ENCODE measurements at places on chromosomes 7 and 10.

DNA sequence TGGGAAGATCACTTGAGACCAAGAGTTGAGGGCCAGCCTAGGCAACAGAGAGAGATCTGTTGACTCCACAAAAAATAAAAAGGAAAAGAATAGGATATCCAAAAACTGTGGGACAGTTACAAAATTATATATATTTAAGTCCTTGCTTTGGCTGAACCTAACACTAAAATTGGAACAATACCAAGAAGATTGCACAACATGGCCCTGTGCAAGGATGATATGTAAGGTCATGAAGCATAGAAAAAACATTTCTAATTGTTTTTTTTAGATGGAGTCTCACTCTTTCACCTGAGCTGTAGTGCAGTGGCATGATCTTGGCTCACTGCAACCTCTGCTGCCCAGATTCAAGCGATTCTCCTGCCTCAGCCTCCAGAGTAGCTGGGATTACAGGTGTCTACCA, 139.0 kb downstream of the TPST1 start:
- DNase-seq, result no peak

GRCh38 chr7:28041508-28042314, 138.9 kb downstream of the JAZF1 start:
- DNase-seq, result peak; percentile 96

- DNase-seq, result no peak
Measured at GRCh38 chr7:99461221-99461620, 4.7 kb downstream of the ATP5MF start.

- no peak for DNase-seq
Measured at GRCh38 chr10:13993673-13994089, 337.0 kb downstream of the FRMD4A start.

DNA sequence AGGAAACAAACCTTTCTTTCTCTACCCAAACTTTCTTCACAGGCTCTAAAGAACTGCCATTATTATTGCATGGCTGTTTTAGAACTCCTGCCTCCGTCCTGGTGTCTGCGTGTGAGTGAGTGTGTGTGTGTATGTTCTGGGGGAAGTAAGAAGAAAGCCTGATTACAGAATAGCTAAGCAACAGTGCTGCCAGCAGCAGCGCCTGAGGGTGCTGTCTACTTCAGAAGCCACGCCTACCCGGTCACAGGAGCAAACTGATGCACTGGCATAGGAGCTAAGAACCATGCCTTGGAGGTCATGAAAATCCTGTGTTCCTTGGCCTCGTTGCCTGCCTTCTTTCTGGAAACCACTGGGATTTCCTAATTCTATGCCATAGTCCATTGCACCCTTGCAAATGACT, 25.2 kb downstream of the LIPK start:
- DNase-seq, result no peak
